ENCODE measurements at places on chromosomes 13 and 19. TPM values are rescaled to one million over a fixed set of nuclear protein-coding genes. Genes with fewer than 3 reads are reported as not detected.

GRCh38 chr13:45439781-45440462, 21.7 kb upstream of the SLC25A30 start:
- DNase-seq = no peak

DMPK gene
- total RNA-seq = 6.1 TPM

ZNF418 gene
- total RNA-seq = 3.6 TPM

DNA sequence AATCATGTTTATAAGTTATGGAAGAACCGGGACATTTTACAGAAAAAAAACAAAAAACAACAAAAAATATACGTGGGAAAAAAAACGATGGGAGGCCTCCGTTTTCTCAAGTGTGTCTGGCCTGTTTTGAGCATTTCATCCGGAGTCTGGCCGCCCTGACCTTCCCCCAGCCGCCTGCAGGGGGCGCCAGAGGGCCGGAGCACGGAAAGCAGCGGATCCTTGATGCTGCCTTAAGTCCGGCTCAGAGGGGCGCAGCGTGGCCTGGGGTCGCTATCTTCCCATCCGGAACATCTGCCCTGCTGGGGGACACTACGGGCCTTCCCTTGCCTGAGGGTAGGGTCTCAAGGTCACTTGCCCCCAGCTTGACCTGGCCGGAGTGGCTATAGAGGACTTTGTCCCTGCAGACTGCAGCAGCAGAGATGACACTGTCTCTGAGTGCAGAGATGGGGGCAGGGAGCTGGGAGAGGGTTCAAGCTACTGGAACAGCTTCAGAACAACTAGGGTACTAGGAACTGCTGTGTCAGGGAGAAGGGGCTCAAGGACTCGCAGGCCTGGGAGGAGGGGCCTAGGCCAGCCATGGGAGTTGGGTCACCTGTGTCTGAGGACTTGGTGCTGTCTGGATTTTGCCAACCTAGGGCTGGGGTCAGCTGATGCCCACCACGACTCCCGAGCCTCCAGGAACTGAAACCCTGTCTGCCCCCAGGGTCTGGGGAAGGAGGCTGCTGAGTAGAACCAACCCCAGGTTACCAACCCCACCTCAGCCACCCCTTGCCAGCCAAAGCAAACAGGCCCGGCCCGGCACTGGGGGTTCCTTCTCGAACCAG, 1.8 kb upstream of the APOE start:
- DNase-seq = peak; percentile 80

FGF9 gene
- not detected for total RNA-seq

DNA sequence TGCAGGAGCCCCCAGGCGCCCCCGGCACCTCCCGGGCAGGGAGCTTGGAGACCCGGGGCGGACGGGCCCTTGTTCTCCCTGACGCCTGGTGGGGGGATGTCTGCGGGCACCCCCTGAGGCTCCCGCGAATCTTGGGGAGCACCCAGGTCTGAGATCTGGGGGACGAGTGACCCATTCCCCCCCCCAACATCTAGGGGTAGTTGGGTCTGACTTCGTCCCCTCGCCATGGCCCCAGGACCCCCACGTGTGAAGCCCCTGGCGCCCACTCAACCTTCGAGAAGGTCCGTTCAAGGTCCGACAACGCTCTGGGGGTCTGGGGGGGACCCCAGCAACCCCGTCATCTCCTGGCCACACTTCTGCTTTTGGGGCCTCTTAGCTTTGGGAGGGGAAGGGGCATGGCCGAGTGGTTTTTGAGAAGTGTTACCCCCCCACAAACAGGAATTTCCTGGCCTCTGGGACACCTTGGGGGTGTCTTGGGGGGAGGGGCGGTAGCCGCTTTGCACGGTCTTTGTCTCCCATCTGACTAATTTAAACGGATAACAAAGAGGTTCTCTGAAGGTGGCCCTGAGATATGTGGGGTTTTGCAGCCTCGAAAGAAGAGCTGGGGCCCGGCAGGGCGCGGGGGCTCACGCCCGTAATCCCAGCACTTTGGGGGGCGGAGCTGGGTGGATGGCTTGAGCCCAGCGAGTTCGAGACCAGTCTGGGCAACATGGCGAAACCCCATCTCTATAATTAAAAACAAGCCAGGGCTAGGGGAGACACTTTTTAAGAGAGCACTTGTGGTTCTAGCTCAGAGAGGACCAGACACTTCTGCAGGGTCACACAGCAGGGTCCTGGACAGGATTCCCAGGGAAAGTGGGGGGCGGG, 608 bp downstream of the CNN2 start:
- DNase-seq = peak; percentile 47

DNA sequence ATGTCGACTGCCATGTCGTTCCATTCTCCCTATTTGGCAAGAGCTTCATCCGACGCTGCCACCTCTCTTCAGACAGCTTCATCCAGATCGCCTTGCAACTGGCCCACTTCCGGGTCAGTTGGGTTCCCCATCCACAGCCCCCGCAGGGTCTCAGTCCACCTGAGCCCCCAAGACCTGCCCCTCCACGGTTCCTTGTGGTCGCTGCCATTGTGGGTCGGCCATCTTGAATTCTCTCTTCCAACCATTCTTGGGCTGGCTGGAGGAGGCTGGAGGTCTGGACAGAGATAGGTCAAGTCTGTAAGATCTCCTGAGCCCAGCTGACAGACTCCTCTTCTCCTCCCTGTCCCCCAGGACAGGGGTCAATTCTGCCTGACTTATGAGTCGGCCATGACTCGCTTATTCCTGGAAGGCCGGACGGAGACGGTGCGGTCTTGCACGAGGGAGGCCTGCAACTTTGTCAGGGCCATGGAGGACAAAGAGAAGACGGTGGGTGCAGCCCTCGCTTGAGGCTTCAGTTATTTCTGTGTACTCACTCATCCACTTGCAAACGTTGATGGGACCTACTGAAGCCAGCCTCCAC, 19.5 kb downstream of the CPT1C start:
- no peak for DNase-seq

DNA sequence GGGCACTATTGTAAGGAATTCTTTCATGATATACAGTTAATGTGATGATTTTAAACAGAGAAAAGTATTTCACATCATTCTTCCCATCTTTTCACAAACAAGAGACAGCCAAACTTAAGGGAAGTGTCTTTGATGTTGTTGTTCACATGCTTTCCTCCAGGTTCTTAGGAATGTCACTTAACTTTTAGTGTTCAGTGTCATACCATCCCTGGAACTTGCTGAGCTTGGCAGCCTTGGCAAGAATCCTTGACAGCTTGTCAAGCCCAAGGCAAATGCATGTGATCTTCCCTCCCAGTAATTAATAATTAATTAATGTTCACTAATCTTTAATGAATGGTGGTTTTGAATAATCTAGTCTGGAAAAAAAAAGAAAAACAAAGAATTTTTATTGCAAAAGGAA, 727.9 kb upstream of the PRR20A start:
- DNase-seq = no peak

MYO16 gene
- total RNA-seq = not detected

DNA sequence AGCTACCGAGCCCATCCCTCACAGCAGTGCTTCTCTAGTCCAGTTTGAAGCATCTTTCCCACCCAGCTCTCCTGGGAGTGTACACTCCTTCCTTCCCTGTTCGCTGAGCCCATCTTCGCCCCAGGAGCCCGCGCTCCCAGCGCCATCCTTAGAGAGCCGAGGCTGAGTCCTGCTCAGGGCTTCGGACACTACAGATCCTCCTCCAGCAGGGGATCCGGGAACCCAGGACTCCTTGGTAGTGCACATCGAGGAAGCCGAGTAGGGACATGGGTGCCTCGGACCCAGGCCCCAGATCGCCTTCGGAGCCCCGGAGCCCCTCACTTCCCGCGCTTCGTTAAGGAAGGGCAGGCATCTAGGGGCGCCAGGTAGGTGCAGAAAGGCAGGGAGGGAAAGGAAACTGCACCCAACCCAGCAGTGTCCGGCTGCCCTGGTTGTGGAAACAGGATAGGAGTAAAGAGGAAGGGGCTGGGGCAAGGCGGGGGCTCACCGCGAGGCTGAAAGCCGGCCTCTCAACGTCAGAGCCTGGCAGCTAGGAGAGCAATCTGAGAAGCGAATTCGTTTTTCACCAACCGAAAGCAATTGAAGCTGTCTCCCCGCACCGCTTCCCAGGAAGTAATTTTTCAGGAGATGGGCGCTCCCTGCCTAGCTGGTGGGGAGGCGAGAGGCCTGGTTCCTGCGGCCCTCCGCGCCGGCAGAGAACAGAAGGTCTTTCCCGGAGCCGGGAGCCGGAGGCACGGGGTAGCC, 1.0 kb downstream of the PDX1 start:
- no peak for DNase-seq

GRCh38 chr13:101140087-101140770, 276.1 kb downstream of the NALCN start:
- no peak for DNase-seq

COX7A1 gene
- total RNA-seq = not detected

DNA sequence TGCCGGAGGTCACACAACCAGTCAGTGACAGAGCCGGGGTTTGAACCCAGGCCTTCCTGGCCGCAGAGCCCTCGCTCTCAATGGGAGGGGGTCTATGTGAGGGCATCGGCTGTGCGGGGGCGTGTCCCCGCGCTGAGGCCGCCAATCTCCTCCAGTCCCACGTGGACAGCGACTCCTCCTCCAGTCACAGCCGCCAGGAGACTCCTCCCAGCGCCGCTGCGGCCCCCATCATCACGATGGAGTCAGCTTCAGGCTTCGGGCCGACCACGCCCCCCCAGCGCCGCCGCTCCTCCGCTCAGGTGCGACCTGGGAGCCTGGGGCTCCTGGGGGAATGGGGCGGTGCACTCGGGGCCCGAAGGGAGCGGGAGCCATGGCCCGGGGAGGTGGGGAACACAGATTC, 6.0 kb downstream of the SPRED3 start:
- DNase-seq = peak; percentile 82

- DNase-seq = no peak
Observed at GRCh38 chr13:50912851-50913250, 3.3 kb downstream of the RNASEH2B start.

Measured in activated naive CD4-positive, alpha-beta T cell treated with anti-CD3 and anti-CD28 coated beads for 36 hours (primary cell).